Fibroblast of lung (primary cell): ENCODE measurements at places on chromosomes 5 and 9. TPM values are rescaled to one million over a fixed set of nuclear protein-coding genes. Genes with fewer than 3 reads are reported as not detected.

DNA sequence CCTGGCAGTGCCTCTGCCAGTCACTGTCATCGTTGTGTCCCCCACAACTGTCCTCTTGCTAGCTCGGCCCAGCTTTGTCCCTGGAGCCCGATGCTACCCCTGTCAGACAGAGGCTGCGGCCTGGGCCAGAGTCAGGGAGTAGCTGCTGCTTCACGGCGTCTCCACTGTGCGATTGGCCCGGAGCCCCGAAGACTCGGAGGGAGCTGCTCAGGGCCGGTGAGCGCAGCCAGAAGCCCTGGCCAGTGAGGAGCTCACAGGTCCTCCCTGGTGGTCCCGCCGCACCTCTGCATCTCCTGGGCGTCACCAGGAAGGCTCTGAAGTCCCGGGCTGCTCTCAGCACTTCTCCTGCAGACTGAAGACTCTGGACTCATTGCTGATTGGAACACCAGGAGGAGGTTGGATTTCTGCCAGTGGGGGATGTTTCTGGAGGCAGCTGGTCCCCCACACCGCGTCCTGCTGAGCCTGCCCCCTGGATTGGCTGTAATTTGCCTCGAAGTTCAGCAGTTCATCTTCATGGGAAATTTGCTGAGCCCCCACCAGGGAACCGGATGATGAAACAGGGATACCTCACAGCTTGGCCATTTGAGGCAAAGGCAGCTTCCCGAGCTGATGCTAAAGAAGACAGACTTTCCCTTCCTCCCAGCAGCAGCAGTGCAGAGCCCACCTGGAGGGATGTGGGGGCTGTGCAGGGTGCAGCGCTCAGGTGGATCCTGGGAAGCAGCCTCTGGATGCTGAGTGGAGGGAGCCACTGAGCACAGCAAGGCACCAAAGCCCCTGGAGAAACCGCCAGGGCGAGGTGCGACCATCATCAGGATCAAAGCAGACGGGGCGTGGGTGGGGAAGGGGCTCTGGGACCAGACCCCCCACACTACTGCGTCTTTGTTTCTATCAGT lies 45.6 kb downstream of the USP20 start:
- DNase-seq: peak; percentile 9

DNA sequence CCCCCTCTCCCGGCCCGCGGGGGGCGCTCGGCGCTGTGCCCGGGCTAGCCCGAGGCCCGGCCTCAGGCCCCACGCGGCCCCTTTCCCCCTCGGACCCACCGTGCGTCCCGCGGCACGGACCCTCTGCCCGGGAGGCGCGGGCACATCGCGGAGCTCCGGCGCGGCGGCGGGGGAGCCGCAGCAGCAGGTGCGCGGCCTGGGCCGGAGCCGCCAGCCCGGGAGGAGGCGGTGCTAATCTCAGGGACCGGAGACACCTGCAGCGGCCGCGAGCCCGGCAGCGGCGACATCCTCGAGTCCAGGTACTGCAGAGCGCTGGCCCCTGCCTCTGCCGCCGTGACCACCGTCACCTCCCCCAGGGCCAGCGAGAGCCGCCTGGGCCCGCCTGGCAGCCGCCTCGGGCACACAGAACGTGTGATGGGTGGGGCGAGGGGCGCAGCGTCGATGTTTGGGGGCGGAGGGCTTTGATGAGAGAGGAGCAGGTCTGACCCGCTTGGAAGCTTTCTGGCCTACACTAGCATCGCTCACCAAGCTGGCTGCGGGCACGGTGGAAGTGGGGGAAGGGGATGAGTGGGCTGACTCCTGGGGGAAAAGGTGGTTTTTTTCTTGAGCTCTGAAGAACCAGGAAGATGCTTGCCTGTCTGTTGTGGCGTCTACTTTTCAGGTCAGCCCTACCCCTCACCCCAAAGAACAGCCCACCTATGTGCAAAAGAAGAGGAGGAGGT lies 524 bp downstream of the CYFIP2 start:
- no peak for DNase-seq

- DNase-seq: no peak
Measured at GRCh38 chr9:94783928-94784327, 57.4 kb downstream of the AOPEP start.

DPYSL3 gene
- 135 and 206 TPM in 2 replicates for total RNA-seq

EPB41L4A gene
- total RNA-seq: 0.50 and 0.51 TPM in 2 replicates

DNA sequence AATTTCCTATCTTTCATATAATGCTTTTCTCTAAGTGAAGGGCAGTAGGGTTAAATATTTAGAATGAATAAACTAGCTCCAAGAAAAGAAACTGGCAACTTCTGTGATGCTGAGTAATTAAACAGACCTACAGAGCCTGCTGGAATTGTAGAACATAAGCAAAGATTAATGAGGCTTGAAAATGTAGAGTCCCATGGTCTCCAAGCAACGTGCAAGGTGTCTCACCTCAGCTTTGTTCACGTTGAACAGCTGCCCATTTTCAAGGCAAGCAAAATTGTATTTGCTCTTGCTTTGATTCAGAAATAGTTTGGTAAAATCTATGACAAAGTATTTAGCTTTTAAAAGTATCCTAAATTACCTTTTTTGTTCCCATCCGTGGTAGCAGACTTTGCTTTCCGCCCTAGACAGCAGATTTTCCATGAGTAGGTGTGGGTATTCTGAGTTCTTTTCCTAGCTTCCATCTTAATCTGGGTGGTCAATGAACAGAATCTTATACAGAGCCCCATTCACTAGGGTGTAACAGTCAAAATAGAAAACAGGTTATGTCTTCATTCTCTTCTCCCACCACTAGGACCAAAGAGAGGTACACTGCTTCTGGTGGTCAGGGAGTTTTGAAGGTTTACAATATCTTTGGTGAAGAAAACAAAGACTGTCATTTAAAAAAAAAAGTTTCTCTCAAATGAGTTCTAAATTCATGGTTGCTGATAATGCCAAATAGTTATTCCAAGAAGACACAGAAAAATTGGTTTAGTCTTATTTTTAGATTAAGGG lies 52.1 kb upstream of the TYRP1 start:
- DNase-seq: no peak

PLAC8L1 gene
- total RNA-seq: not detected in 2 replicates
